ENCODE measurements at places on chromosomes 16 and 17.

GRCh38 chr16:82037666-82038065, 2.6 kb downstream of the HSD17B2 start:
- DNase-seq, result no peak

DNA sequence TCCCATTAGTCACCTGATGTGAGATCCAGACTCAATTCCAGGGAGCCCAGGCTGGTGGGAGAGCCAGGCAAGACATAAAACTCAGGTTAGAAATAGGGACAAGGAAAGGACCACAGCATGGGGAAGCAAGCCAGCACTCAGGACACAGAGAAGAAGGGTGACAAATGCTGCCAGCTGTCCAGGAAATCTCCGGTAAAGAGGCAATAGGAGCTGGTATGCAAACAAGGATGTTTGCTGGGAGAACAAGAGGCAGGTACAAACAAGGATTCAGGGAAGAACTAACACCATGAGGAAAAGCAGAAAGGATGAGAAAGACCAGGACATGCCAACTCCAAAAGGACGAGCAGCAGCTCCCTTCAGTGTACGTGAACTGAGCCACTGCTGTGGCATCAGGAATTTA, 10.2 kb upstream of the TXNDC11 start:
- no peak for DNase-seq

GRCh38 chr17:20074001-20074400, 64.8 kb downstream of the SPECC1 start:
- DNase-seq, result no peak

- DNase-seq, result no peak
Observed at GRCh38 chr17:64373722-64374121, 16.9 kb downstream of the PECAM1 start.

GRCh38 chr16:88502371-88502770, 49.3 kb downstream of the ZFPM1 start:
- no peak for DNase-seq

DNA sequence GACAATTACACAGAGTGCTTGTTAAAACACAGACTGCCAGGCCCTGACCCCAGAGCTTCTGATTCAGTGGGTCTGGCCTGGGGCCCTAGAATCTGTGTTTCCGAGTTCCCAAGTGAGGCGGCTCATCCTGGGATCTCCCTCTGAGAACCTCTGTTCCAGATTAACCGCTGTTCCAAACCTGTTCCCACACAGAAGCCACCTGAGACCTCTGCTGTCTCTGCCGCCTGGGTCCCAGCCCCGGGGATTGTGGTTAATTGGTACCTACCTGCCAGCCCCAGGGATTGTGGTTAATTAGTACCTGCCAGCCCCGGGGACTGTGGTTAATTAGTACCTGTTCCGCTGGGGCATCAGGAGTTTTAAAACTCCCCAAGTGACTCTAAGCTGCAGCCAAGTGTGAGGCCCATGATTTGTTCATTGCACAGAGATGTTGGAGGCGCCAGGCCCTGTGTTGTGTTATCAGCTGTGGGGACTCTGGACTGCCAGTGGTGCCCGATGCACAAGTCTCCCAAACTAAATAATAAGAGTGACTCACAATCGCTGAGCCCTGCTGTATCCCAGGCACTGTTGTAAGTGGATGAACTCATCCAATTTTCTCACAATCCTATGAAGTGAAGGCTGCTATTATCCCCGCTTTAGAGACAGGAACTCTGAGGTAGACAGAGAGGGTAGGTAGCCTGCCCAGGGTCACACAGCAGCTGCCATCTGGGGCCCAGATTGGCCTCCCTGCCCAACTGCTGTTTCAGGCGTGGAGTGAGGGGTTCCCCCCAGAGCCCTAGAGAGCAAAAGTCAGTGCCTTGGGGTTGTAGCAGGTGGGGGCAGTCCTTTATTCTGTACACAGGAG, 219.7 kb downstream of the IRF8 start:
- DNase-seq, result no peak

Measured in nucleus accumbens (tissue), 56 donors.